Hematopoietic multipotent progenitor cell (in vitro differentiated cells): ENCODE measurements at places on chromosomes 2 and 18.

- DNase-seq = no peak
Measured at GRCh38 chr18:51429644-51430043, 232.2 kb upstream of the MEX3C start.

GRCh38 chr2:234689911-234690379 lies 193.1 kb upstream of the ARL4C start:
- no peak for DNase-seq

GRCh38 chr2:178109813-178110212 lies 2.4 kb upstream of the RBM45 start:
- peak; percentile 67 for DNase-seq

DNA sequence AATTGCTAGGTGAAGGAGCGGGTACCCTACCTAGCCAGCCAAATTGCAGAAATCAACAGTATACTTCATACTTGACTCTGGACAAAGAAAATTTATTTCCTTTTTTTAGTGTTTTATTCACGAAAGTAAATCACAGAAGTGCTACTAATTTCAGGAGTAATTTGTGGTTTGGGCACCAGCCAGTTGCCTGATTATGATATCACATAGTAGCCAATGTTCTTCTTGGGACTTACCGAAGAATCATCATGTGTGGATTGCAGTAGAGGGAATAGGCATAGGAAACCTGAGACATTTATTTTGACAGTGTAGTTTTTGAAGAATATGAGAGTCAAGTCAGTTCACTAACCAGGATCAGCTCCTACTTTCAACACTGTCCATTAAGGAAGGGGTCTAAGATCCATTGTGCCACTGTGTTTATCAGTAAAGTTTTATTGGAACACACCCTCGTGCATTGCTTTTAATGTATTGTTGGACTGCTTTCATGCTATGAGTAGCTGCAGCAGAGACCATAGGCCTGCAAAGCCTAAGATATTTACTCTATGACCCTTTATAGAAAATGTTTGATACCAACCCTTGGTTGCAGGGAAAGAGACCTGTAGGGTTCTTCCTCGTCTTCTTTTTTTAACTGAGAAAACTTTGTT lies 32.1 kb downstream of the TNFRSF11A start:
- no peak for DNase-seq

DNA sequence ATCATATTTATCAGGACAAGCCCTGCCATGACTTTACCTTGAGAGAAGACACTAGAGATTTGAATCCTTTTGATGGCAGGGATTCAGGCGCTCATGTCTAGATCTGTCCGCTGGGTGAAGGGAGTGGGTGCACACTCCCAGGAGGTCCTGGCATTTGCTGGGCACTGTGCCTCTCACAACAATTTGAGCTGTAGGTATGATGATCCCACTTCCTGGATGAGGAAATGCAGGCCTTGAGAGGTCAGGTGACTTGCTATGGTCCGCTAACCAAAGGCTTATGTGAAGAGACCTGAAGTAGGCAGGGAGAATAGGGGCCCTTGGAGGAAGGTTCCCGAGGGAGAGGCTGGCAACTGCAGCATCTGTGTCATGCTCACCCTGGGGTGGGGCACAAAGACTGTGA lies 206.1 kb downstream of the HAUS1 start:
- DNase-seq = no peak

DNA sequence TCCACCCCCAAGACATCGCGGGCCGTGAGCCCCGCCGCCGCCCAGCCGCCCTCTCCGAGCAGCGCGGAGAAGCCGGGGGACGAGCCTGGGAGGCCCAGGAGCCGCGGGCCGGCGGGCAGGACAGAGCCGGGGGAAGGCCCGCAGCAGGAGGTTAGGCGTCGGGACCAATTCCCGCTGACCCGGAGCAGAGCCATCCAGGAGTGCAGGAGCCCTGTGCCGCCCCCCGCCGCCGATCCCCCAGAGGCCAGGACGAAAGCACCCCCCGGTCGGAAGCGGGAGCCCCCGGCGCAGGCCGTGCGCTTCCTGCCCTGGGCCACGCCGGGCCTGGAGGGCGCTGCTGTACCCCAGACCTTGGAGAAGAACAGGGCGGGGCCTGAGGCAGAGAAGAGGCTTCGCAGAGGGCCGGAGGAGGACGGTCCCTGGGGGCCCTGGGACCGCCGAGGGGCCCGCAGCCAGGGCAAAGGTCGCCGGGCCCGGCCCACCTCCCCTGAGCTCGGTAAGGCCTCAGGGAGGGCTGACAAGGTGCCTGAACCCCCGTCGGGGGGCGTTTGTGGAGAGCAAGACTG lies 14.2 kb downstream of the SPEG start:
- DNase-seq = peak; percentile 51
